ENCODE measurements at places on chromosomes 5 and 9.

- peak; percentile 30 for DNase-seq
Measured at GRCh38 chr5:82259172-82259800, 18.9 kb downstream of the RPS23 start.

- no peak for DNase-seq
Measured at GRCh38 chr5:143569213-143569701, 165.8 kb upstream of the NR3C1 start.

- DNase-seq, result no peak
Measured at GRCh38 chr5:33764786-33765185, 127.0 kb downstream of the ADAMTS12 start.

DNA sequence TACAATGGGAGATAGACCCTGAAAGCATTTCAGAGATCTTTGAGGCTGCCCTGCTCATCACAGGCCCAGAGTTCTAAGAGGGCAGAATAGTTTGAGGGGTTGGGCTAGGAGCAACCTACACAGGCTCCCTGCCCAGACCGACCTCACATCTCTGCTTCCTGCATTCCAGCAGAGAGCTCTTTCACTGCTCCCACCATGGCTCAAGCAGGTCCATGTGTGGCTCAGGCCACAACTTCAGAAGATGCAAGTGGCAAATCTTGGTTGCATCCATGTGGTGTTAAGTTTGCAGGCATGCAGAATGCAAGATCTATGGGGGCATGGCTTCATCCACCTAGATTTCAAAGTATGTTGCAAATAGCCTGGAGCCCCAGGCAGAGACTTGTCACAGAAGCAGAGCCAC, 39.0 kb downstream of the GDA start:
- DNase-seq, result no peak

DNA sequence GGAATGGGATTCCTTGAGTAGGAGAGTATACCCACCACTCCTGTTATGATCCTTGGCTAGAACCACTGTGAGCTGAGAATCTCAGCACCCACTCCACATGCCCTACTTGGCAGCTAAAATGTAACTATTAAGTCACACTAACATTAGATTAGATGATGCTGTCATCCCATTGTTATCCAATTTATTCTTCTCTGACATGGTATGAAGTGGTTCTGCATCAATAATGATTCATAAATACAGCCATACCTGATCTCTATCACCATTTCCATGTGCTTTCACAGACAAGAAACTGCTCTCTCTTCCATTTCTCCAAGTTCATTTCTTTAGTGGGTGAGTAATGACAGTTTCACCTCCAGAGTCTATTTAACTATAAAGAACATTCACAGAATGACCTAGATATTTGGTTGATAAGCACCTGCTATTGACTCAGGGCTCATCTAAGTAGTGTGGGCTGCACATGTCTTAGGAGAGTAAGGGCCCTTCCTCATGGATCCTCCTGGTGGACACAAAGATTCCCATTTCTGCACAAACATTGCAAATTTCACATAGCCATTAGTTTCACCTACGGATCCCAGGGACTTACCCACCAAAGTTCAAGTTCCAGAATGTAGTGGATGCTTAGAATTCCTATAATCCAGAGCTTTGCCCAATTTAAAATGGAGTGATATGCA, 187.9 kb downstream of the EBF1 start:
- DNase-seq, result no peak

GRCh38 chr5:127028822-127029457, 1.4 kb downstream of the MARCHF3 start:
- no peak for DNase-seq

- no peak for DNase-seq
Measured at GRCh38 chr9:89489548-89490530, 8.1 kb downstream of the SEMA4D start.

DNA sequence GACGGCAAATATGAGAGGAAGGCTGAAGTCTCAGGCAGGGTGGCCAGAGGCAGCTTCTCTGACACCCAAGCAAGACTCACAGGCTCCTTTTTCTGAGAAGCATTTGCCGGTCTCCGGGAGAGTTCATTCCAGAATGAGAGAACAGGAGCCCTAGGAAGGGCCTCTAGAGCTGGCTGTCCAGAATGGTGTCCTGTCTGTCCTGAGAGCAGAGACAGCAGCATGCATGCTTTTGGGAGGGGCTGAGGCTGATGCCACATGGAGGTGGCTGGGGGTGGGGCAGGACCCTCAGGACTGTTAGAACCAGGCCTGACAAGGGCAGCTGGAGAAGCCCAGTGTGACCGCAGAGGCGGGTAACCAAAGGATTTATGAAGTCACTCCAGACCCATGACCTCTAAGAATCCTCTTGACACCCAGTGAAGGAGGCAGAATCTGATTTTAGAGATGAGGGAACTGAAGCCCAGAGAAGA, 60.0 kb downstream of the SHB start:
- DNase-seq, result no peak

- DNase-seq, result no peak
Measured at GRCh38 chr5:110838961-110839360, 100.2 kb downstream of the SLC25A46 start.

DNA sequence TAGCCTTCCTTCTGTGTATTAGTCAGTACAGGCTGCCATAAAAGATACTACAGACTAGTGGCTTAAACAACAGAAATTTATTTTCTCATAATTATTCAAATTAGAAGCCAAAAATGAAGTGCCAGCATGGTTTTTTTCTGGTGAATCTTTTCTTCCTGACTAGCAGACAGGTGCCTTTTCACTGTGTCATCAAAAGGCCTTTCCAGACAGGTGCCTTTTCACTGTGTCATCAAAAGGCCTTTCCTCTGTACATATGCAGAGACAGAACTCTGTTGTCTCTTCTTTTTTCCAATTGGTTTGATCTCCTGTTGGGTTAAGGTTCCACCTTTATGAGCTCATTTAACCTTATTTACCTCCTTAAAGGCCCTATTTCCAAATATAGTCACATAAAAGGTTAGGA, 599.9 kb downstream of the ISL1 start:
- no peak for DNase-seq

GRCh38 chr9:127199001-127199791, 65.4 kb upstream of the GARNL3 start:
- peak; percentile 56 for DNase-seq

DNA sequence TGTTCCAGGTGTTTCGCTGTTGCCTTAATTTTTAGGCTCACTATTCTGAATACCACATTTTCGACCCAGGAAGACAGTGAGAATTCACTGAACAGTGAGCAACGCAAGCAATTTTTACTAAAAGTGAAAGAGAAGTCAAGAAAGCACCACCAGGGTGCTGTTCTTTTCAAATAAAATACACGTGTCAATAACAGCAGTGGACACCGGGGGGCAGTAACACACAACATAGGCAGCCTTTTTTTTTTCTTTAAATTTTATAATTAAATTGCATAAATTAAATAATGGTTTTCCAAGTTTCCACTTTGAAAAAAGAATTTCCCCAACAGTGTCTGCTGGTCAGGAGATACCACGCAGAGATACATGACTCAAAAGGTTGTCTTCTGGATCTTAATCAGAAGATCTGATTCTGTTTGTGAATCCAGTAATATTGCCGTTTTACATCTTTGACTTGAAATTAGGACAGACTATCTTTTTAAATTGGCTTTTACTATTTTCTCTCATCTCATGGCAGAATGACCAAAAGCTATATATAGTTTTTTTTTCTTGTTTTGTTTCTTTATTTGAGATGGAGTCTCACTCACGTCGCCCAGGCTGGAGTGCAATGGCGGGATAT, 47.1 kb upstream of the SH3GL2 start:
- DNase-seq, result peak; percentile 18

DNA sequence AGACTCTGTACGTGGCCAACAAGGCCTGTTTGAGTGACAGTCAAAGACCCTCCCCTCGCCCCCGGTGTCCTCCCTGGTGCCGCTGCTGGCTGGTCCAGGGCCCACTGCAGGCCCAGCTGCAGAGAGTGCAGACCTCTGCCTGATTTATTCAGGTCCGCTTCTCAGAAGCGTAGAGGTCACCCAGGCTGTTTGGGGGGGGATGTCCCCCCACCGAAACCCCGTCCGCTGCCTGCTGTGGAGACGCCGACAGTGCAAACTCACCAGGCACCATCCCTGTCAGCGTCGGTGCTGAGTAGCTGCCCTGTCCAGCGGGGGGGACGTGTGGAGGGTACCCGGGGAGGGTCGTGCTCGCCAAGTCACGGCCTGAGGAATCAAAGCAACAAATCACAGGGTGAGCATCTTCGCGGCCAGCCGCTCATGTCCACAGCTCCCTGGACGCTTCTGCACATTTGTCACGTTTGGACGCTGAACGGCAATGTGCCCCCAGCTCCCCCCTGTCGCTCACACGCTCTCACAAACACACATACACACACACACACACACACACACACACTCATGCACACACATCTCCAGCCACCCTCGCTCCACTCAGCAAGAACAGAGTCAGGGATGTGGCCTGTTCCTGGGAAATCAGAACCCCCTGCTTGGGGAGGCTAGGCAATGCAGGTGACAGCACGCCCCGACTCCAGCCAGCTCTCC, 152.2 kb downstream of the PAX5 start:
- no peak for DNase-seq

GRCh38 chr9:133659516-133659915, 23.4 kb downstream of the DBH start:
- DNase-seq, result no peak

DNA sequence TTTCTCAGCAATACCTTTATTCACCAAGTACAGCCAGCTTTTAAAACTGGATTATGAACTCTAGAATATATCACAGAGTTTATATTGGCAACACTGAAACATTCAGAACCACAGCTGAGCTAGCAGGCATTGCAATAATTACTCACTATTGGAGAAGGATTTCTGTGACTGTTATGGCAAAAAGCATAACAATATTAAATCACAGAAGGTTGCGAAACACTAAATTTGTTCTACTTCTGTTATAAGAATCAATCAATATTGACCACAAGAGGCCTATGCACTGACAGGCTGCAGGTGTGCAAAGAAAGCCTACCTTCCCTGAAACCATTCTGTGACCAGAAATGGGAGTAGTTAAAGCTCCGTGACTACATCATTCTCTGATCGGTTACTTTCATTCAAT, 59.2 kb downstream of the AP3B1 start:
- DNase-seq, result no peak

- no peak for DNase-seq
Measured at GRCh38 chr9:34515959-34516358, 6.8 kb downstream of the ENHO start.

DNA sequence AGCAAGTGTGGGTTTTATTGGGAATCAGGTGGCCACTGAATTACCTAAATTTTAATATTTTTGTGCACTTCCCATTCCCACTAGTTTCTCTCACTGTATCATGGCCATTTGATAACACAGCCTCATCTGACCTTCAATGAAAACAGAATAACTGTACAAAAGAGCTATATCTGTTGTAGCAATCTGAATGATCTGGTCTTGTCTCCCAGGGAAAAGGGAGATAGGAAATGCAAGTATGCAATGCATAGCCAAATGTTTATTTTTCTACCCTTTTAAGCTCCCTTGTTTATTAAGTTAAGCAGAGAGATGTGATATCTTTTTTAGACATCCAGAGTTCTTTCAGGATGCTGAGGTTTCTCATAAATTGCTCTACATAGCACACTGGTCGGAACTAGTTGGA, 288.3 kb upstream of the CLINT1 start:
- DNase-seq, result no peak

GRCh38 chr9:36928670-36929349, 105.3 kb downstream of the PAX5 start:
- peak; percentile 61 for DNase-seq

DNA sequence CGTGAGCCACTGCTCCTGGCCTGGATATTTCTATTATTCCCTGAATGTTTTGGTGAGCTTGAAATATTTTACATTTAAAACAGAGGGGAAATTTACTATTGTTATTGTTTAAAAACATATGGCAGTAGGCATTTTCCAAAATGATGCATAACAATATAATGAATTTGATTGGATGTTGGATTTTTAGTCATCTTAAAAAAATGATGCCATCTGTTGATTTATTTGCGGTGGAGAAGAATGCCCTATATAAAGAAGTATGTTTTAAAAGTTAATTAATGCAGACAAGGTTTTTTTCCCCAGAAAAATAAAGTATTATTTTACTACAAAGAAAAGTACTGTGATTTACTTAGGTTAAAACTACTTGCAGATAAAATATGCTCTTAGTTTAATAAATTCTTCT, 33.4 kb upstream of the ARRDC3 start:
- DNase-seq, result no peak
